ENCODE measurements at places on chromosomes 3 and 15. TPM values are rescaled to one million over a fixed set of nuclear protein-coding genes. Genes with fewer than 3 reads are reported as not detected.

- no peak for DNase-seq
Observed at GRCh38 chr15:32794973-32795372, 77.2 kb downstream of the GREM1 start.

GRCh38 chr3:174495928-174496327 lies 363.2 kb upstream of the NAALADL2 start:
- DNase-seq: no peak

Gene ZFAND6
- polyA plus RNA-seq: 137 TPM

Gene RBP2
- polyA plus RNA-seq: 0.70 TPM

- no peak for DNase-seq
Observed at GRCh38 chr15:50880651-50881114, 27.8 kb upstream of the AP4E1 start.

DNA sequence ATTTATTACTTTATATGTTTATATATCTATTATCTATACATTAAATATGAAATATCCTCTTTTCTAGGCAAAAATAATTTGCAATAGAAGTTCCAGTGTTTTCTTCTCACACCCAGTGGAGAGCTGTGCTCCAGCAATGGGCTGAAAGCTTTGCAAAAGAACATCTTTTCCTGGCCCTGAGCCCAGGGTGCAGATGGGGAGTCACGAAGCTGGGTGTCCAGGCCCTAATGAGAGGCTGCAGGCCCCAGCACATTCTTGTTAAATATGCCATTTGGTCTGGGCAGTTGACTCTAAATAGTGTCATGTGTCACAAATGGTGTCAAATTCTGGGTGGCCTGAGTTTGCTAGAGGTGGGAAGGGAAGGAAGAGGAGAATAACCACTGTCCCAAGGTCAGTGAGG lies 5.7 kb downstream of the NTRK3 start:
- DNase-seq: no peak

Measured in left lung (tissue), 14 donors.